ENCODE measurements at places on chromosomes 2 and 18.

- DNase-seq, result no peak
These were observed 5.4 kb upstream of the ZAP70 start for GRCh38 chr2:97708048-97708380.

DNA sequence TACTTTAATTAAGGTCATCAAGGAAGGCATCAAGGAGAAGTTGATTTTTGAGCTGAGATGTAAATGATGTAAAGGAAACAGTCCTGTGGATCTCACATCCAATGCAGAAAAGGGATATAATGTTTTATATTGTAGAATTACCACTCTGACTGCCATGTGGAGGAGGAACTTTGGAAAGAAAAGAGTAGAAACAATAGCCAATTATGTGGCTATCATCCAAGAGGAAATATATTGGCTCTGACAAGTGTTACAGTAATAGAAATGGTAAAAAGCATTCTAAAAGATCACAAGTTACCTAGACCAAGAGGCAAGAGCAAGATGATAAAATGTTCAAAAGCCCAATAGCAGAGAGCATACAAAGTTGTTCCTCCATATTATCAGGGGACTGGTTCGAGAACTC is 26.8 kb downstream of the BARD1 start:
- no peak for DNase-seq

- DNase-seq, result peak; percentile 71
These were observed 130.1 kb upstream of the COPS8 start for GRCh38 chr2:236955521-236956030.

DNA sequence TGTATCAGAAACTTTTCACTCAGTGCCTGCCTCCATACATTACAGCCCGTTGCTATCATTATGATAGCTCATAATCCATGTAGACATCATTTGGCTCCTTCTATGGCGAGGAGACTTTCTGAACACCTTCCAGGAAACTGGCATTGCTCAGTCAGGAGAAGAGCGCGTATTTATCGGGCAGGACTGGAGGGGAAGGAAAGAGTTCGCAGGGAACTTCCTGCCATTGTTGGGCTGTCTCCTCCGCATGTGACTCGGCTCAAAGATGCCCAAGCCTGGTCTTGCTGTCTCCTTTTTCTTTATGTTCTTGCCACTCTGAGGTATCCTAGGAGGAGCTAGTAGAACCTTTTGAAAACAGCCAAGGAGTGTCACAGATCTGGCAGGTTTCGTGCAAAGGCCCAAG is 156.8 kb downstream of the CTIF start:
- DNase-seq, result no peak

DNA sequence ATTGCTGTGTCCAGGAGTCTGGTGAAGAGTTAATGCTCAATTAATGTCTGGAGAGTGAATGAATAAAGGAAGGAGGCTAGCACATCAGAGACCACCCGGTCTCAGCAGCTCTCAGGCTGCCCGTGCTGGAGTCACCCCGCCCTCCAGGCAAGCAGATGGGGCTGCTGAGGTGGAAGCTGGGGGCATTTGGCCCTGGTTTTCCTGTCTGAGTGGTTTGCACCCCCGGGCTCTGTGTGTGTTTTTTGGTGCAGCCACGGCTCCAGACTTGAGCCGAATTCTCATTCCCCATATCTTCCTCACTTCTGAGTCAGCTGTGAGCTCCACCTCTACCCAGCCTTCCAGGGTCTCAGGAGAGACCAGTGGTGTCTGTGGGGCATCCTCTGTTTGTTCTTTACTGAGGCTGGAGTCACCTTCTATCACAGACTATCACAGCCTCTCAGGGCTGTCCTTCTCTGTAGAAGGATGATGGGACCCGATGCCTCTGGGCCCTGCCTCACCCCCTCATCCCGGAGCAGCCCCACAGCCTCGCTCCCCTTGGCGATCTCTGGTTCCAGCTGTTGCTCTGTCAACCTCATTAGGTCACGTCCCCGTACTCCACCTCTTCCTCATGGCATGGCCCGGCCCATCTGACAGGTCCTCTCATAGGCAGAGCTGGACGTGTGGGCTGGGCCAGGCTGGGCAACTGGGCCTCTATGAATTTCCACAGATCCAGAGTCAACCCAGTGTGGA is 60.8 kb downstream of the HS1BP3 start:
- no peak for DNase-seq

- no peak for DNase-seq
These were observed 450.1 kb upstream of the PKDCC start for GRCh38 chr2:41597680-41598079.

GRCh38 chr18:63131106-63131958 is 188.2 kb downstream of the BCL2 start:
- no peak for DNase-seq

DNA sequence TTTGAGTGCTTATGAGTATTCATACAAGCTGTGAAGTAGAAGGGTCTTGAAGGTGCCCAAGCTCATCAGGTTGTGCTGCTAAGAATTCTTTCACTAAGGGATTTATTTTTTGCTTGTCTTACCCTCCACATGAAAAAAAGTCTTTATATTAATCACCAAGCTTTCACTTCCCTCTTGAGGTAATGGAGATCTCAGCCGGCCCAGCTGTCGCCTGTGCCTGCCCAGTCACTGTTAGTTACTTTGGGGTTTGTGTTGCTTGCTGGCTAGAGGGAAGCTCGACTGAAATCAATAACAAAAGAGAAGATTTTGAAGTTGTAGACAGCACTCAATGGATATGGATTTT is 21.9 kb downstream of the MC2R start:
- no peak for DNase-seq

DNA sequence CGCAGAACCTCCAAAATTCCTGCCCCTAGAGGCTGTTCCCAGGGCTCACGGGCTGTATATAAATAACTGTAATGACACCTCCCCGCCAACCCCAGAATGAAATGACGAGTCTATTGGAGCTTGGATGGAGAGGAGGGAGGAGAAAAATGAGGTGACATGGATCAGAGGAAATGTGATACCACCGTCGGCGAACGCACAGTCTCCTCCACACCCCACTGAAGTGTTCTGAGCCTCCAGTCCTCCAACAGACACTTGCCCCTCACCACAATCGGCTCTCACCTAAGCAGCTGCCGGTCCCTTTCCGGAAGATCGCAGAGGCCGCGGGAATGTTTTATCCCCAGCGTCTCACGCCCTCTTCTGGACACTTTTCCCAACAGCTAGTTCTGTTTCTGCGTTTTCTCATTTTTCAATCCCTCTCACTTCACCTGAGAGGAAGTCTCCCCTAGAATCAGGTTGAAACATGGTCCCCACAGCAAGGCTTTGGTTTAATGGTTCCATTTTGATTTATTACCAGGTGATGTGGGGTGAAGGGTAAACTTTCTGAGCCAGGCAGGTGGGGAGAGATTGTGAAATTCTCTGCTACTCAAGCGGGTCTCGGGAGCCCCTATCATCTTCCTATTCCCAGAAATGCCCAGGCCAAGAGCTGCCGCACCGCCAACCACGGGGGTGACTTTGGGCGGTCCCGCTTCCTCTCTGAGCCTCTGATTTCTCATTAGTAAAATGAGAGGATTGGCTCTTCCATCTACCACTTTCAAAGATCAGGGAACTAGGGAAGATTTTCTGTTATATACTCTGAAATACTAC is 9.1 kb upstream of the MYO5B start:
- DNase-seq, result no peak

DNA sequence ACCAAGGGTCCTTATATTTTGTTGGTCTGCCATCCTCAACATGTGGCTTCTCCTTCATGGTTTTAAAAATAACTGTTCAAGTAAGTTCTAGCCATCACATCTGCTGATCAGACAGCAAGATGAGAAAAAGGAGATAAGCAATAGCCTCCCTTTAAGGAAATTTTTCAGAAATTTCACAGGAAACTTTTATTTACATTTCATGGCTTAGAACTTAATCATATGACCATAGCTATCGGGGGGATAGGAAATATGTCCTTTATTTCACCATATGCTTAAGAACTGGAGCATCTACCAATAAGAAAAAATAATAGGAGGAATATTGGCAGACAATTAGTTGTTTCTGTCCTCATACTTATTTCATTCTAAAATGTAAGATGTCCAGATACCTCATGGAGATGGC is 16.2 kb downstream of the ATF2 start:
- DNase-seq, result no peak

DNA sequence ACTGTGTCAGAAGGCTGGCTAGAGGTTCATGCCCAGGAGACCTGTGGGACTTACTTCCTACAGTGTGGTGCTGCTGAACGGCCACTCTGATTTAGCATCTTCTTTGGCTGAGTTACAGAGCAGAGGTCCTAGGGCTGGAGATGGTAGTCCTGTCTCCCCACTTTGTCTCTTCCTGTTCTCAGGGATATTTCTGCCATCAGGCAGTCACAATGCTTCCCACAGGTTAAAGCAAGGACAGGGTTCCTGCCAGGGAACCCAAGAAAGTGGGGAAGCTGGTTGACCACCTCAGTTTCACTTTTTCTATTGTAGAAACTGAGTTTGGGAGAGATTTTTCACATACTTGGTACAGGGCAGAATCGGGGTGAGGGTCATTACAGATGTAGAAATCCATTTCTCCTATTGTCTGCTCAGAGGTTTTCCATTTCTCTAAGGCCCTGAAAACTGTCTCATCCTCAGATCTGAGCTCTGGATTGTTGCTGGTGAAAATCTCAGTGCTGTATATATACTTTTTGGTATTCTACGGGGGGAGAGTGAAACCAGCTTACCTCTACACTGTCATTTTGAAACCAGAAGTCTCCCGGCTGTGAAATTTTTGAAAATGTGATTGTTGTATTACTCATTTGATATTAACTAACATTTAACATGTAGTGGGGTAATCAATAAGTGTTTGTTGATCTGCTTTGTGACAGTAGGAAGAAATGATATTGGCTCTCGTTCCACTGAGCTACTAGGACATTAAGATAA is 37.0 kb upstream of the MEP1B start:
- DNase-seq, result no peak

DNA sequence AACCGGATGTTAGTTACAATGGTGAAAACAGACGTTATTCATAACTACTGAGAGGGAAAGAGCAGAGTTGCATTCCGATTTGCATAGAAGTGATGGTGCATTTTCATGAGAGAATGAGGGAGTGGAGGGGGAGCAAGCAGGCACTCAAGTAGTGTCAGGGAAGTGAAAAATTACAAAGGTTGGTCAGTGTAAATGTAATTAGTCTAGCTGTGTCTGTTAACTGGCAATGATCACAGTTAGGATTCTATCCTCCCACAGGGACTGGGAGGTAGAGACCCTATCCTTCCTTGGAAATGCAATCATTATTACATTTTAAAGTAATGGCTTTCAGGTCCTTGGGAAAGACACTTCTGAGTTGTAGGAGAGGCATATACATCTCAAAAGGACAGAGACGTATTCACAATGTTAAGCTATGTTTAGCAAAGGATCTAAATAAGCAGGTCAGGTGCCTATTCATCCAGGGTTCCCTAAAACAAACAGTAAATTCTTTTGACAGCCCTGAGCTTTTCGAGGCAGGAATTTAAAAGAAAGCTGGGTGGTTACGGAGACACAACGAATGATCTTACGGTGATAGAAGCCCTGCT is 1671.8 kb upstream of the DDX18 start:
- no peak for DNase-seq

GRCh38 chr2:39948016-39948719 is 169.1 kb upstream of the THUMPD2 start:
- no peak for DNase-seq

DNA sequence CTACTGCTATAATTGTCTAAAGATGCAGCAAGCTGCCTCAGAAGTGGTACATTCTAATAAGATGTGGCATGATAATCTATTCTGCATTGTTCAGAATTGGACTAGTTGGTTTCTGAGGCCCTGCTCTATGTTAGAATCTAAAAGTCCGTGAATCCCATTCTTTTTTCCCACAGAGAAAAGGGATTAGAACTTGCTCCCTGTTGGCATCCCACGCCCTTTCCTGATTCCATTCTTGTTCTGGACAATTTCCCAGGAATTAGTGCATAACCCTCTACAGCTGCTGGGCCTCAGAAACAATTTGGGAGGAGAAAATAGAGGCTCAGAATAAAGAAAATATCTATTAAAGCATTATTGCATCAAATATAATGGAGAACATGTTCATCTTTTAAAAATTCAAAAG is 282.7 kb downstream of the NRXN1 start:
- DNase-seq, result no peak

- DNase-seq, result no peak
These were observed 16.7 kb upstream of the ZSCAN30 start for GRCh38 chr18:35306588-35307250.

DNA sequence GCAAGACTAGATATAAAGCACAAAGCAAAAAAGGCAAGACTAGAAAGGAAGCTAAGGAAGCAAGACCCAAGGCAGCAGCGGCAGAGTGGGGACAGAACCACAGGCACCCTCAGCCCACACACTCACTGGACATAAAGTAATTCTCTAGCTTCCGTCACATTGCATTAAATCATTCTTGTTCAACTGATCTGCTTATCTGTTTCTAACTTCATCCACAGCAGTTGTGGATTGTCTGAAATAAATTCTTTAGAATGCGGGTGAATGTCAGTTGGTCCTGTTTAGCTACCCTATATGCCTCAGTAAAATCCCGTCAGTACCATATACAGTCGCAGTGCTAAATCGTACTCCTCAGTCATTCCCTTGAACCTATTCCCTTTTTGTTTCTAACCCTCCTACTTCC is 183.2 kb upstream of the SLC39A10 start:
- no peak for DNase-seq

GRCh38 chr18:62404881-62405280 is 79.8 kb downstream of the TNFRSF11A start:
- no peak for DNase-seq

DNA sequence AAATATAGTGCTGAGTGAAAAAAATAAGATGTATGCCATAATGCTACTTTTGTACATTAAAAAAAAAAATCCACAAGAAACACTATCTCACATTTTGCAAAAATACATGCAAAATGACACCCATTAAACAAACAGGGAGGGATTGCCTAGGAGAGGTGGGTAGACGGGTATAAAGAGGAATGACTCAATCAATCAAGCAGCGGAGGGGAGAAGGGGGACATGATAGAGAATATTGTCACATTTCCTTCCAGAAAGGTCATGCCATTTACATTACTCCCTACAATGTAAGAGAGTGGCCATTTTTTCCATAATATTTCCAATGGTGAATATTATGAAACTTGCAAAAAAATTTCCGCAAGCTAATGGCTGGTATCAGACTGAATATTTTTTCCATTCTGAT is 542.3 kb upstream of the TNP1 start:
- DNase-seq, result no peak

GRCh38 chr18:59051470-59052165 is 88.1 kb upstream of the SEC11C start:
- DNase-seq, result no peak

DNA sequence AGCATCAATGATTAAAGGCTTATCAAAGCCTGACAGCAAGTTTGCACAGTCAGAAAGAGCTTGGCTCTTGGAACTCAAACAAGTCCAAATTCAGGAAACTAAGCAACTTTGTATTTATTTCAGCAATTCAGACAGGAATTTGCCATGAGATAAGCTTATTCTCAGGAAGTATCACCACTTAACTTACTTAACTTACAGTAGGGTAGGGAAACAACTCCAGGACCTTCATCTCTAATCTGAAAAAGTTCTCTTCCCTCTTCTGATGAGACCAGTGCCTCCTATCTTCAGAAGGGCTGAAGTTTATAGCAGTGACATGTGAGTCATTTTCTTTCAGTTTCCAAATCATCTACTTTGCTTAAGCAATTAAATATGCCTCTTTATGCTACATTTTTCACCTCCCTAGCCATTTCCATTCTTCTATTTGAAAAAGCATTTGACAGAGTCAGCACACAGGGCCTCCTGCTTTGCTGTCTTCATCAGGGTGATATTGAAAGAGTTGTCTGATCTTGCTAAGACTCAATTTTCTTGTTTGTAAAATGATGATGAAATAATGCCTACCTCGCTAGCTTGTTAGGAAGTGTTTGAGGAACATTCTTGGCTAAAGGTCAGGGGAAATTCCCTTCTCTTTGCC is 389.5 kb downstream of the RND3 start:
- DNase-seq, result no peak

- no peak for DNase-seq
These were observed 35.2 kb downstream of the UXS1 start for GRCh38 chr2:106158871-106159270.
